Fibroblast of villous mesenchyme (primary cell): ENCODE measurements at places on chromosomes 3 and 15. TPM values are rescaled to one million over a fixed set of nuclear protein-coding genes. Genes with fewer than 3 reads are reported as not detected.

ZBTB38 gene
- total RNA-seq: 210 and 326 TPM in 2 replicates

- no peak for DNase-seq
These were observed 24.4 kb upstream of the GOLGA8B start for GRCh38 chr15:34607832-34608231.

- DNase-seq: no peak
These were observed 47.8 kb upstream of the IREB2 start for GRCh38 chr15:78390242-78390641.

DNA sequence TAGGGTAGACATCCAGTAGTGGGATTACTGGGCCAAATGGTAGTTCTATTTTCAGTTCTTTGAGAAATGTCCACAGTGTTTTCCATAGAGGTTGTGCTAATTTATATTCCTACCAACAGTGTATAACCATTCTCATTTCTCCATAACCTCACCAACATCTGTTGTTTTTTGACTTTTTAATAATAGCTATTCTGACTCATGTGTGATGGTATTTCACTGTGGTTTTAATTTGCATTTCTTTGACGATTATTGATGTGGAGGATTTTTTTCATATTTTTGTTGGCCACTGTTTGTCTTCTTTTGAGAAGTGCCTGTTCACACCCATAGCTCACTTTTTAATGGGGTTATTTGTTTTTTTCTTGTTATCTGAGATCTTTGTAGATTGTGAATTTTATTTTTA is 125.2 kb downstream of the CFAP20DC start:
- peak; percentile 63 for DNase-seq

GRCh38 chr15:37682304-37682703 is 252.1 kb upstream of the TMCO5A start:
- DNase-seq: peak; percentile 24

FGF7 gene
- total RNA-seq: 75.7 and 369 TPM in 2 replicates

DNA sequence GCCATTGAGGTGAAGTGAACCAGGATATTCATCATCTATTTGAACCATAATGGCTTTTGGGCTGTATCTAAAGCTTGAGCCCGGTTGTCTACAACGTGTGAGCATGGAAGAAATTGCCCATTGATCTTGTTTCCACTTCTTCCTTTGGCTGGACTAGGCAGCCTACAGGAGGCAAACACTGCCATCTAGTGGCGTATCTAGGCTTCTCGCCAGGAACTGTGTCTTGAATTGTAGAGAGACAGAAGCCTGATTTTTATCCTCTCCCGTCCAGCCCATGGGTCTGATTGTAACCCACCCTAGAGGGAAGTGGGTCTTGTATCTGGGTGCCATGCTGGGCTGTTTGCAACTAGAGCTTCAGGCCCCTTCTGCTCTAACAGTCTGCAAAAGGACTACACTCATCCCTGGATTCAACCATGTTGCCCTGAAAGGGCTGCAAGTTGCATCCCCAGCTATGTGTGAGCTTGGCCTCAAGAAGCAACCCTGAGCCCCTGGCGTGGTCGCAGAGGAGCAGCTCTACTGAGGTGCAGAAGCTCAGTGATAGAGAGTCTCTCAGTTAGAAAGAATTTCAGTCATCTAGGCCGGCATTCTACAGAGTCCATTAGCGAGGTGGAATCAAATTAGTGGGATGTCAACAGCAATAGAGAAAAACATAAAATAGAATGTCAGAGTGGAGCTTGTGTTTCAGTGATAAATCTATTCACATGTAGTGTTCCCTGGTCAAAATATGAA is 170.2 kb upstream of the UMPS start:
- peak; percentile 82 for DNase-seq

- DNase-seq: no peak
These were observed 25.5 kb downstream of the RARB start for GRCh38 chr3:25453619-25454004.

DISP2 gene
- total RNA-seq: under 0.01 TPM in 2 replicates

DNA sequence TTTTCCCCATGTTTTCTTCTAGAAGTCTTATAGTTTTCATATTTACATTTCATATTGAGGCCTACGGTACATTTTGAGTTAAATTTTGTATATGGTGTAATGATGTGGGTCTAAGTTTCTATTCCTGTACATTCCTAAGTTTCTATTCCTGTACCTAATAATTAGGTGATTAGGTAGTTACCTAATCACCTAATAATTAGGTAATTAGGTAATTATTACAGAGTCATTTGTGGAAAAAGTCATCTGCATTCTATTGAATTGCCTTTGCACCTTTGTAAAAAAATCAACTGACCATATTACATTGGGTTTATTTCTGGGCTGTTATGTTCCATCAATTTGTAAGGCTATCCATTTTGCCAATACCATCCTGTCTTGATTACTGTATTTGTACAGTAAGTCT is 37.1 kb downstream of the MAP4 start:
- no peak for DNase-seq

DNA sequence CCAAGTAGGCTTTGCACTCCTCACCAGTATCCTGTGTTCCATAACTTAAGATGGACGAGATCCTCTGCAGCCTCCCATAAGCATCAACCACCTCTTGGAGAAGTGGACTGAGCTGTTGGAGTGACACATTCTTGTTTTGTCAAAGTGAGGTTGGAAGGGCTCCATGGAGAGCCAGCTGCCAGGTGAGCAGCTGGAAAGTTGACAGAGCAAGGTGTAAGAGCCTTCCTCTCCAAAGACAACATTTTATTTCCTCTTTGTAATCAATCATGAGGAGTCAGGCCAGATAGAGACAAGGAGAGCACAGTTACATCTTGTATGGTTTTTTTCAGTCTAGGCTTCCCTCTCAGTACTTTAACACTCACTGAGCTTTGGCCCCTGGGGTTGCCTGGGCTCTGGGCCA is 5.1 kb downstream of the ABI3BP start:
- no peak for DNase-seq

DNA sequence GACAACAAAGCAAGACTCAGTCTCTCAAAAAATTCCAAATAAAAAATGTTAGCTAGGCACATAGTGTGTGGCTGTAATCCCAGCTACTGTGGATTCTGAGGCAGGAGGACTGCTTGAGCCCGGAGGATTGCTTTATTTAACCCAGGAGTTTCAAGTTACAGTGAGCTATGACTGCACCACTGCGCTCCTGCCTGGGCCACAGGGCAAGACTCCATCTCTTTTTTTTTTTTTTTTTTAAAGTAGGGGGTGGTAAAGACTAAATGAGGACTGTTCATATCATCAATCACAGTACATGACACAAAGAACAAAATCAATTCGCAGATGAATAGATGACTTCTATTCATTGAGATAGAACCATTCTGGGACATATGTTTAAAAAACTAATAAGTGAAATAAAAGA is 48.1 kb downstream of the ACAP2 start:
- peak; percentile 20 for DNase-seq

DNA sequence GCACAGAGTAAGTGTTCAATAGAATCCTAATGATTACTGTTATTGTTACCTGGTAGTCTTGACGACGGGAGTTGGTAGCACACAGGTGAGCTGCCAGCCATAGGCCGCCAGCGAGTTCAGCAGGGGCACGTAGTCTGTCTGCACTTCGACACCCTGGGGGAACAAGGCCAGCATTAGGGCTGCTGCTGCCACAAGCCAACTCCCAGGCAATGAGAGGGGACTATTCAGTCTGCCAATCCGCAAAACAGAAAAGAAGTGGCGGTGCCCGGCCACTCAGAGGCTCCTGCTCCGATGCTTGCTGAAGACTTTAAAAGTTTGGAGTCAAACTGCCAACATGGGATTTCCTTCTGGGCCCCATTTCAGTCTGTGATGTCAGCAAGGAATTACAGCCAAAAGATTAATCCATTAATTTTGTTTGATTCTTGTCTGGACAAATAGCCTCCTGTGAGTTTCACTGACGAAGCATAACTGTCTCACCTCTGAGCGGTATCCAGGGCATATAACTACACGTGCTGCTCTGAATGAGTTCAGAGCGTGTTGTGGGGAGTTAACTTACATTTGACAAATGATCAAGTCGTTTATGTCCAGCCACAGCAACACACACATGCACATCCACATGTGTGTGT is 61.8 kb downstream of the OXNAD1 start:
- no peak for DNase-seq

DNA sequence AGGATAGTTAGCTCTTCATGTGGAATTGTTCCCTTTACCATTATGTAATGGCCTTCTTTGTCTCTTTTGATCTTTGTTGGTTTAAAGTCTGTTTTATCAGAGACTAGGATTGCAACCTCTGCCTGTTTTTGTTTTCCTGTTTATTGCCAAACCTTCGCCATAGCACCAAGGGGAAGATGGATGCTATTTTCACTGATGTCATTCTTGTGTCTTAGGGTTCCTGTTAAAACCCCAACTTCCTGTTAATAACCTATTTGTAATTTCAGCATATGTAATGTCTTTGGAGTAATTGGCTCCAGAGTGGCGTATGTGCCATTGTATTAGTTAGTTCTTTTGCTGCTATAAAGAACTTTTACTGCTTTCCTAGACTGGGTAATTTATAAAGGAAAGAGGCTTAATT is 10.8 kb downstream of the SAMMSON start:
- no peak for DNase-seq

DNA sequence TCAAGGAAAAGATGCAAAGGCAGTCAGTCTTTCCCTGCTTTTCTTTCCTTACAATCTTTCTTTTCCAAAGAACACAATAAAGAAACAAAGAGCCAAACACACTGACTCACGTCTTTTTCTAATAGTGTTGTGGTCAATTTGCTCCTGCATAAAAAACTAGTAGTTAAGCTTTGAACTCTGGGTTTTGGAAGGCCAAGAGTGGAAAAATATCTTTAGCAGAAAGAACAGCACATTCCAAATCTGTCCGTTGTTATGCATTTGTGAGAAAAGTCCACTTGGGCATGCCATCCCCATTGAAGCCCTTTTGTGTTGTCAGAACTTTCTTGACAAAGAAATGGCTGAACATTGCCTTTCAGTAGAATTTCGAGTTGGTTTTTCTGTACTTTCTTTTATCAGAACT is 18.2 kb downstream of the COL8A1 start:
- no peak for DNase-seq

DNA sequence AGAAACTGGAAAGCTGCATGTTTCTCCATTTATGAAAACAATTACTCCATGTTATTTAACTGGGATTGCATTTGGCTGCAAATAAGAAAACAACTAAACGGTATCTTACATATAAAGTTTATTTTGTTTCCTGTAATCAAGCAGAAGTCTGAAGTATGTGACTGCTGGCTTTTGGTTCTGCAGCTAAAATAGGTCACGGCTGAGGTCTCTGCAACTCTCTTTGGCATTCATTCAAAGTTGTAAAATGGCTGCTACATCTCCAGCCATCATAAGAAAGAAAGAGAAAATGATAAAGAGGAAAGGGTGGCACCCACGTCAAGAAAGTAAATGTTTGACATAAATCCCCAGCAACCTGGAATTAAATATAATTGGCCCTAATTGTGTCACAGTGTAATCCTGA is 406.1 kb downstream of the TBC1D5 start:
- peak; percentile 76 for DNase-seq

GRCh38 chr3:81958972-81959640 is 197.7 kb upstream of the GBE1 start:
- DNase-seq: peak; percentile 22

DNA sequence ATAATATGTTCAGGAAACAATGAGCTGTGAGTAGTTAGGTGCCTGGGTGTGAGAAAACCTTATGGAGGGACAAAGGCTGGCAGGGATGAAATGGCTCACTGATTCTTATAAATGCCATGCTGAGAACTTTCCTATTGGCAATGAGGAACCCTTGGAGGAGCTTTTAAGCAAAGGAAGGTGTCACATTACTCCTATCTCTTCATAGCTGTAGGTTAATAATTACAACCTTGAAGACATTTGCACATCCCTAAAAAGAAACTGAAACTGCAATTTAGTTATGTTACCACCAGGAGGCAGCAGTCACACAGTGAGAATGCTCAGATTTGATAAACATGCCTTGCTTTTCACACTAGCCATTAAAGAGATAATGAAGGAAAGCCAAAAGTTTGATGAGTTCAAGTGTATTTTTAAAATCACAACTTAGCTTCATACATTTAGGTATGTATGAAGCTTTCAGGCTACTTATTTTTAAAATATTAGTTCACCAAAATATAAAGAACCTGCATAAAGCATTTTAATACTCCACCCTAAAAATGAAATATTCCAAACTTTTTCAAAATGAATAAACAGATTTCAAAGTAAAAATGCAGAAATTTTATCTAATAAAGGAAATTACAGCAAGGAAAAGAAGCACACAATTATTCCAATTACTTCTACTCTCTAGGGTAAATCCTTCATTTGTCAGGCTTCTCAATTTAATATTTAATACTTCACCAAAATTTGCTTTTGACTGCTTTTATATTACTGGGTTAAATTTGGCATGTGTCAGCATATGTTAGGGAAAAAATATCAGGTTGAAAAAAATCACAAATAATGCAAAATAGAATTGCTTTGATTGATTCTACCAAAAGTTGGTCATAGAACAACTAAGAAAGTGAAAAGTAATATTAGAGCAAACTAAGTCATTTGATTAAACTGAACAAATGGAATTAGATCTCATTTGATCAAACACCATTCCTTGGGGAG is 136.9 kb upstream of the SLC2A2 start:
- no peak for DNase-seq

AMT gene
- total RNA-seq: 1.3 and 1.7 TPM in 2 replicates

GRCh38 chr3:187066228-187066995 is 72.9 kb downstream of the RPL39L start:
- no peak for DNase-seq

DNA sequence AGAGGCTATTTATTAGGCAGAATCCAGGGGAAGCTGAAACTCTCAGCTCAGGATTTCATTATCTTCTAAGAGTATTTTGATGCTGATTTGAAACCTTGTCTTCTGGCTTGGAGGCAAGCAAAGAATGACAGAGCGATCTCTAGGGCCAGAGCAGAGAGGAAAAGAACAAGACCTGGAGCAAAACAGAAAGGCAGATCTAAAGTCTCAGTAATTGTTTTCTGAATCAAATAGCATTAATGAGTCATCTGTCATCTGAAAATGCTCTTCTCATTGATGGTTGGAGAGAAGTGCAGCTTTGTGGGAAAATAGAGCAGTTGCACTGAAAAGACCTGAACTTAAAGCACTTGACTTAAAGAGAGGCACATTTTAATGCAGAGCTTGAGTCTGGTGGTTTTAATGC is 385.9 kb downstream of the RAP2B start:
- no peak for DNase-seq

DNA sequence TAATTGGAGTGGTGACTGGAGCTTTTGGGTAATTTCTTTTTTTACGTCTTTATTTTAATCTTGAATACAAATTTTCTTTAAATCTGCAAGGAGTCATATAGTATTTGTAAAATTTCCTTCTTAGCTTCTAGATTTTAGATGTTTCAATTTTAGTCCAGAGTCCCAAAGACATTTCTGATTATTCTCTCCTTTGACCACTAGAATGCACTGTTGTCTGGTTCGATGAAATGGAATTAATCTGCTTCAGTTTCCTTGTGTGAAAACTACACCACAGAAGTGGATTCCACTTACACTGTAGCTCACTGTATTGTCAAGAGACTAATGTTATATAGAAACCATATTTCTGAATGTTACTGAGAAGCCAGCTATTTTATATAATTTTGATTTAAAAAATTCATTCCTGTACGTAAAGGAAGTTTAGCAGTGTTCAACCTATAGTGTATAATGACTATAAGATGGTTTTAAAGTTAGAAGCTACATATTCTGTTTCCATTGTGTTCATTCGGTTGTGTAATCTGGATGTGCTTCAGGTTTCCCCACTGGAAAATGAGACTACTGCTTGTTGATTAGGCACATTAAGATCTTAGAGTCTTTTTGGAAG is 6.1 kb downstream of the GRAMD1C start:
- DNase-seq: peak; percentile 34

- DNase-seq: peak; percentile 44
These were observed 30.4 kb downstream of the ATG3 start for GRCh38 chr3:112531358-112531781.

GRCh38 chr3:50192689-50193141 is 1.3 kb downstream of the GNAT1 start:
- peak; percentile 60 for DNase-seq
